ENCODE measurements at places on chromosomes 2 and 18. TPM values are rescaled to one million over a fixed set of nuclear protein-coding genes. Genes with fewer than 3 reads are reported as not detected.

ARHGEF33 gene
- total RNA-seq, result not detected

TLX2 gene
- total RNA-seq, result 0.16 TPM

POMC gene
- total RNA-seq, result 5.5 TPM

ANTXR1 gene
- 0.05 TPM for total RNA-seq

MRPL53 gene
- 111 TPM for total RNA-seq

TEX44 gene
- total RNA-seq, result not detected

CAPN10 gene
- 29.1 TPM for total RNA-seq

DES gene
- not detected for total RNA-seq

MYOM1 gene
- 1.0 TPM for total RNA-seq

RFX8 gene
- not detected for total RNA-seq

NXPH2 gene
- total RNA-seq, result not detected

ZBTB7C gene
- not detected for total RNA-seq

GRCh38 chr18:79570266-79571201, 109.1 kb upstream of the CTDP1 start:
- DNase-seq, result peak; percentile 56

- DNase-seq, result no peak
Observed at GRCh38 chr18:47799376-47799775, 131.1 kb downstream of the SMAD2 start.

- DNase-seq, result peak; percentile 23
Observed at GRCh38 chr18:7567474-7568425, 634 bp downstream of the PTPRM start.

GRCh38 chr2:120798567-120799247, 63.0 kb downstream of the GLI2 start:
- DNase-seq, result no peak

DNA sequence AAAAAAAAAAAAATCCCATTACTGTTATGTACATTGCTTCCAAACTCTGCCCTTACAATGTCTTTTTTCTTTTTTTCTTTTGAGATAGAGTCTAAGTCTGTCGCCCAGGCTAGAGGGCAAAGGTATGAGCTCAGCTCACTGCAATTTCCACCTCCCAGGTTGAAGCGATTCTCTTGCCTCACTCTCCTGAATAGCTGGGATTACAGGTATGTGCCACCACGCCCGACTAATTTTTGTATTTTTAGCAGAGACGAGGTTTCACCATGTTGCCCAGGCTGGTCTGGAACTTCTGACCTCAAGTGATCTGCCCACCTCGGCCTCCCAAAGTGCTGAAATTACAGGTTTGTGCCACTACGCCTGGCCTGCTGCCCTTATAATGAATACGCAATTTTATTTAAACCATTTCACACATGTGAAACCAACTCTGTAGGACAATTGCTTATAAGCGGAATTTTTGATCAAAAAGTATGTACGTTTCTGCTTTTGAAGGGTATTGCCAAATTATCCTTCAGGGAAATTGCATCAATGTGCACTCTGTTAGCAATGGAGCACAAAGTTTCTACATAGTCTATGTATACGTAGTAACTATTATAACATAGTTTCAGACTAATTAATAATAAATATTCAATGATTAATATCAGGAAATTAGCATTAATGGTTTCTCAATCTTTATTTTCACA, 55.7 kb upstream of the ACTR3 start:
- no peak for DNase-seq

GRCh38 chr2:160073284-160073888, 11.0 kb upstream of the PLA2R1 start:
- DNase-seq, result no peak

GRCh38 chr2:68134554-68134953, 23.1 kb upstream of the PNO1 start:
- DNase-seq, result no peak

DNA sequence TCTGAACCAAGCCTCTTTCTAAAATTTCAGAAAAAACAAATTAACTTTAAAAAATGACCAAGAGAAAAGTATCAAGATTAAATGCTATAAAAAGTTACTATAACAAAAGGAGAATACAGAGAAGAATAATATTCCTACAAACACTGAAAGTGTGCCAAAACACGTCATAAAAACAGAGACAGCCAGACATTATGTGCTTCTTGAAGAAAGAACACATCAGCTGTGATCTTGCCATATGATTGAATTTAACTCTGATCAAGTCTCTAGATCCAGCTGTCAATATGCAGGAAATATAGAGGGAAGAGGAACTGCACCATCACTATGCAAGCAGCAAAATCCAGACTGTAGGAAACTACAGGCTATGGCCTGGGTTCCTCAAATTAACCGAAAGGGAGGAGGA, 33.7 kb upstream of the COL5A2 start:
- no peak for DNase-seq

DNA sequence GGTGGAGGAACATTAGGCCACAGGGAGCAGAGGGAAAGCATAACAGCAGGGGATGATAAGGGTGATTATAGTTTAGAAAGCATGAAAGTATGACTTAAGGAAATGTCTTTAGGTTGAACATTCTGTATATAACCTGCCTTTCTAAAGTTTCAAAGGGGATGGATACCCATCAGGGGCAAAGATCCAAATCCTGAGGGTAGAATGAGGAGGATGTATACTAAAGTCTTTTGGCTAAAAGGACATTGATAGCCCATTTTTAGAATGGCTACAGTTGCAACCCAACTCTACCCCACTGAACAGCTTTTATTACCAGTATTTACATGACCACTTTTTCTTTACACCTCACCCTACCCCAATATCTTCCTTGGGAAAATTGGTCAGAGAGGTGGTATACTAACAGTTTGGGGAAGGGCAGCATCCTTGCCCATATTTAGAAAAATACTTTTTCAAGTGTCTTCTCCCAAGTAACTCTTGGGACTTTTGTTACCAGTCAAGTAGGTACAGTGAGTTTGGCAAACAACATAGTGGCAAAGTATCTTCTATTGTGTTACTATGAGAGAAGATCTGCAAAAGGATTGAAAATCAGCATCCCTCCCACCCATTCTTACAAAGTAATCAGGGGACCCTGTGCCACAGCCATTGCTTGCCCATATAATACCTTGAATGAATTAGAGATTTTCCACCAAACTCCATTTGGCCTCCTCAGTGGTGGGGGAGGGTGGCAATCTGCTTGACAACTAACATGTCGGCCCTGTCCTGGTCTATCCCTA, 8.3 kb downstream of the MAT2A start:
- DNase-seq, result no peak

- no peak for DNase-seq
Observed at GRCh38 chr2:68506170-68506569, 38.8 kb downstream of the APLF start.

DNA sequence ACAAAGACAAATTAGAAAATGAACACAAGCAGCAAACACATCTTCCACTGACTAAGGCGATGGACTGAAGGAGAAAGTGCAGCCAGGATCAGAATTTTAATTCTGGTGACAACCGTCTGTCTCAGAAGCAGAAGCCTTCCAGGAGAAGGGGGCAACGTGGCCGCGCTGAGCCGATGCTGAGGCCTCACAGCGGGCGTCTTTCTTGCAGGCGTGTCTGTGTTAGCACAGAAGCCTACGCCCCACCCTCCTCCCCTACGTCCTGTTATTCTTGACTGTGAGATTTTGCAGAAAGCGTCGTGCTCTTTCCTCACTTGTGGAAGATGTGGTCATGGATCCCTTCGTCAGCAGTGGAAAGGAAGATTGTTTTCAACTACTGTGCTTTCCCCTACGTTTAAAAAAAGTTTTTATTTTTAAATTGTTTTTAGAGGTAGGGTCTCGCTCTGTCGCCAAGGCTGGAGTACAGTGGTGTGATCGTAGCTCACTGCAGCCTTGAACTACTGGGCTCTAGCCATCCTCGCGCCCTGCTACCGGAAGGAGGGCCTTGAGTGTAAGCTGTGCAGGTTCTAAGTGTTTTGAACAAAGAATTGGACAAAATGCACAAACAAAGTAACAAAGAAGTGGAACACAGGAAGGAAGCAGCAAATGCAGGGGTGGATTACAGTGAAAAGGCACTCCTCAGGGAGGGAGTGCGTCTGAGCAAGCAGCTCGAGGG, 422.0 kb downstream of the GALR1 start:
- DNase-seq, result no peak

DNA sequence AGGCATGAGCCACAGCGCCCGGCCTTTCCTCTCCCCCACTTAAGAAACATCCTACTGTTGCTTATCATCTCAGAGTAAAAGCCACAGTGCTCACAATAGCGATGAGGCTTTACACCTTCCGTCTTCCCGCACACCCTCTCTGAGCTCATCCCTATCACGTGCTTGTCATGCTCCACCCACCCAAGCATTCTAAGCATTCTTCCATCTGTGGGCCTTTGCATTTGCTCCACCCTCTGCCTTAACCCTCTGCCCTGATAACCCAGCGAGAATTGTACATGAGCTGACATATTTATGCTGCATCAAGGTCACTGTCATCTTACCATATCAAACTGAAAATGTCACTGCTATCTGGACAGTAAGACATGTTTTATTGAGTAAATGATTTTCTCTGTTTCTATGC, 22.6 kb downstream of the FOXI3 start:
- DNase-seq, result no peak

- DNase-seq, result no peak
Observed at GRCh38 chr2:143802242-143802641, 673.0 kb downstream of the ARHGAP15 start.

DNA sequence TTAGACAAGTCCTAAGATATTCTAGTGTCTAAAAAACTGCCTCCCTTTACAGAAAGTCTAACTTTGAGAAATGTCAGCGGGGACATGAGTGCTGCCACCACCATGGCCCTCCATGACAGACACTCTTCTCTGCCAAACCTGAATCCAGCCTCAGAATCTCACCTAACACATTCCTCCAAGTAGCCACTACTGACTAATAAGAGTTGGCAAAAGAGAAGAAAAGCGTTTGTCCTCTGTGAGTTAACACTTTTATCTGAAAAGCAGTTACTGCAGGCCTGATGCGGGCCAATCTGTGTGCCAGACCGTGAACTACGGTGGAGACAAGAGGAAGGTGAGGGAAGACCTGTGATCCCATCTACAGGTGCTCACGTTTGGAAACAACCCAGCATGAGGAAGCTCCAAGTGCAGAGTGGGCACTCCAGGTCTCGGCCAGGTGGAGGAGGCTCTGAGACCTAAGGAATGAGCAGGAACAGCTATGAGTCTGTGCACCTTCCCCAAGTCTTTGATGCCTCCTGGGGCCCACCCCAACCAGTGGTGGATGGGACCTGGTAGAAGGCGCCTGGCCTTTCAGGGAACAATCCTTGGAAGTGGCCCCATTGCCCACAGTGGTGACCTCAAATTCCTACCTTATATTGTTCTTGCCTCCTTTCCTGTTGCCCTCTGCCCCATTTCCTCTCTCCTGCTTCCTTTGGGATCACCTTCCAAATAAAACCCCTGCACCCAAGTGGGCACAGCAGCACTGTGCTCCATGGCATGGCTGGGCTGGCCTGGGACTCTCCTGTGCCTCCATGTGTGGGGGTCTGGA, 91.6 kb downstream of the BIN1 start:
- DNase-seq, result no peak

- no peak for DNase-seq
Observed at GRCh38 chr2:8370258-8370802, 311.5 kb upstream of the ID2 start.

- no peak for DNase-seq
Observed at GRCh38 chr2:241811201-241811951, 2.4 kb downstream of the NEU4 start.

- DNase-seq, result peak; percentile 14
Observed at GRCh38 chr2:232448304-232448690, 7.7 kb upstream of the ALPI start.

DNA sequence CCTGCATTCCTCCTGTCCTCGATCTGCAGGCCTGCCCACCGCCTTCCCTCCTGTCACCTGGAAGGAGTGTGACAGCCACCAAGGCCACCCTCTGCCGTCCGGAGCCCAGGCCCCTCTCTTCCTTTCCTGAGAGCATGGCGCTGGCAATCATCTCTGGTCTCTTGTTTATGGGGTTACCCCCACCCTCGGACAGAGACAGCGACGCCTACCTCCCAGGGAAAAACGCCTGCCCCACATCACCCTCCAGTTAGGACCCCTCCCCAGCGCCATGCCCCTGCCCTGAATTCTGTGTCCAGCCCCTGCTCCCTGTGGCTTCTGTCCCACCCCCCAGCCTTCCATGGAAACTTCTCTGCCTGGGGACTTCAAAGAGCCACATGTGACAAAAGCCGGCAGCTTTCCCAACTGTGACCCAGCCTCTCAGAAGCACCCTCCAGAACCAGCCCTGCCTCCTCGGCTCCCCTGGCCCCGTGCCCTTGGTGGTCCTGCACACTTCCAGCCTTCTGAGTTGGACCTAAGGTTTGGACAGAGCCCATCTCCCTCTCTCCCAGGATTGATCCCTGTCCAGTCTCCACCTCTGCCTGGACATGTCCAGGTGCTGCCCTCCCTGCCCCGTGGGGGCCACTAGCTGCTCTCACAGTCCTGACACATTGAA, 145.0 kb upstream of the HDAC4 start:
- DNase-seq, result no peak

- DNase-seq, result no peak
Observed at GRCh38 chr2:29192526-29192925, 77.3 kb downstream of the CLIP4 start.

DNA sequence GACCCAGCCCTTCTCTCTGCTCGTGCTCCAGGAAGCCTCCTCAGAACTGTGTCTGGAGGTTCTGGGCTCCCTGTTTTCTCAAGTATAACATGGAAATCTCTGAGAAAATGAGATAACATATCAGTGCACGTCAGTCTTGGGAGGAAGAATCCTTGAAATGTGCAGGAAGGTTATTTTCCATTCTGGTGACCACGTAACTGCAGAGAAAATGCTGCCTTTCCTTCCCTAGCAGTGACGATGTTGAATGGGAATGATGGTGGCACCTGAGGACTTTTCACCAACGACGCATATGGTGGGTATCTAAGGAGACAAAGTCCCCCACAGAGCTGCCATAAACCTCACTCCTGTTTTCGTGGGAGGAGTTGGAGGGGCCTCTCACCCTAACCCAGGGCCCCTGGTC, 272.1 kb upstream of the SIX2 start:
- no peak for DNase-seq

- DNase-seq, result no peak
Observed at GRCh38 chr18:23250893-23251656, 115.8 kb downstream of the CABLES1 start.

DNA sequence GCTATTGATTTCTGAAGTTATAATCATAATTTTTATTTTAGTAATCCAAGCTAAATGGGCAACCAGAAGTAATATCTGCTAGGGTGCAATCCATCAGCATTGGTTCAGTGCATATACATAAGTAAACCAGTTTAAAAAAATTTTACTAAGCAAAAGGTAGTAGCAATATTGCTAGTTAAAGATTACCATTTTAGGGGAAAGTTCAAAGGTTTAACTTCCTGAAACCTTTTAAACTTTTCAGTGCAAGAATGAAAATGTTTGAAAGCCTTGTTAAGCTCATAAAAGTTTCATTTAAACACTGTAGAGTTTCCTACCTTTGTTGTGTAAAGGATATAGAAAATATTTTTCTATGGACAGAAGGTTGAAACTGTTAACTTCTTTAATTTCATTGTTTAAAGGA, 31.0 kb upstream of the EPB41L5 start:
- DNase-seq, result no peak

Measured in activated CD8-positive, alpha-beta T cell treated with anti-CD3 and anti-CD28 coated beads for 36 hours (primary cell).